ENCODE measurements at places on chromosomes 12 and 14.

DNA sequence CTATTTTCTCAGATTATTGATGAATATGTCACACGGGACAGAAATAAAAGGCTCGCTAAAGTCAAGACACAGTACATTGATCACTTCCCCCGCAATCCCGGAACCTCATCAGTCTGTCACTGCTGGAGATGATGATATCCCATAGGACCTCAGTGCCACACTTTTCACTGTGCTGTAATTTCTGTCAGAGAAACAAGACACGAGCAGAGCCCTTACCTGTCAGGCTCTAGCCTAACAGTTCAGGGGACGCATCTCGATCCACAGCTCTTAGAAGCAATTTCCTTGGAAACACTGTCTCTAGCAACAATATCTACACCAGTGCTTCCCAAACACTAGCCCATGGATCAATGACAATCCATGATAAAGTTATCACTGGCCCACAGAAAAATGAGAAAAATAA lies 140.0 kb downstream of the GRIN2B start:
- no peak for DNase-seq

GRCh38 chr12:68805592-68806120 lies 2.3 kb upstream of the MDM2 start:
- no peak for DNase-seq

DNA sequence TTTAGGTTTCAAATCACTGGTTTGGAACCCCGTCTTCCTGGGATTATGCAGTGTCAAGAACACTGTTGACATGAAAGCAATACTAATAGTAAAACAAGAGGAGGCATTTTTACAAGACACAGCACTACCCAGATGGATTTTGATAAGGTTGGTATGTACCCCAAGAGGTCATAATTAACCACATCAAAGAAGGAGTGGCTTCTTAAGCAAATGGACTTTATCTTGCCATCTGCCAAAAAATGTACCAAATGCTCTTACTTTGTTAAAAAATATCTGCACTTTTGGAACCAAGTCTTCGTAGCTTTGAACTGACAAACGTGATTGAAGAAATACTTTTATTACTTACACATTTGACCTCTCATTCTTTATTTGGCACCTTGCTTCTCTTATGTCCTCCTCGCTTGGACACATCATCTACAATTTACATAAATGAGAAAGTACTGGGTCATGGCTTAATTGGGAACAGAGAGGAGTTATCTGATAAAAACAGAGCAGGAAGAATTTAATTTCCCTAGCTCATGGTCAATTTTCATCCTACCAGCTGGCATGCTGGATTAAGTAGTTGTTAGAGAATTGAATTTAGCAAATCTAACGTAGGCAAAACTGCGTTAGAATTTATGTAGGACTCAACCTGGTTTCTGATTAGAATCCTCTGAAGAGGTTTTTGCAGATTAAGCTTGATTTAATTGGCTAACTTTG lies 54.5 kb upstream of the PRICKLE1 start:
- no peak for DNase-seq

DNA sequence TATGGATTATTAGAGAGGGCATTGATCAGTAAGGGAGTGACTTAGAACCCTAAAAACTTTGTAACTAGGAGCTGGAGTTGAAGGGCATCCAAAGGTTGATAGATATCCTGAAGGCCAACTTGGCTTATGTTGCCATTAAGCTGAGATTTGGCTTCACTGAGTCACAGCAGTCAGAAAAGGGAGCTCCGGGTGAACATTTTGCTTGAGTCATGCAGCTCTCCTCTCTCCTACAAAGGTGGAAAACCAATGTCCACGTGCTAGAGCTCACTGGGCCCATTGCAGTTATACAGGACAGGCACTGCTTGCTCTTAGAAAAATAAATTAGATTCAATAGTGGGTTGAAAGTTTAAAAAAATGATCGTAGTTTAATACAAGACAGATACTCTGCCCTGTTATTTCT lies 87.3 kb upstream of the LRIG3 start:
- DNase-seq: no peak

GRCh38 chr14:36522347-36522971 lies 2.4 kb upstream of the NKX2-1 start:
- peak; percentile 60 for DNase-seq

DNA sequence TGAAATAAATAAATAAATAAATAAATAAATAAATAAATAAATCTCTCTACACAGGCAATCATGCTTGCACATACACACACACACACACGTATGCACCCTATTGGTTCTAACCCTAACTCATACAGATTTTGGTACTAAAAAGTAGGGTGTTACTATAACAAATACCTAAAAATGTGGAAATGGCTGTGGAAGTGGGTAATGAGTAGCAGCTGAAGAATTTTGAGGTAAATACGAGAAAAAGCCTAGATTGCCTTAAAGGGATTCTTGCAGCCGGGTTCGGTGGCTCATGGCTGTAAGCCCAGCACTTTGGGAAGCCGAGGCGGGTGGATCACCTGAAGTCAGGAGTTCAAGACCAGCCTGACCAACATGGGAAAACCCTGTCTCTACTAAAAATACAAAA lies 15.7 kb upstream of the SLC2A3 start:
- DNase-seq: no peak

DNA sequence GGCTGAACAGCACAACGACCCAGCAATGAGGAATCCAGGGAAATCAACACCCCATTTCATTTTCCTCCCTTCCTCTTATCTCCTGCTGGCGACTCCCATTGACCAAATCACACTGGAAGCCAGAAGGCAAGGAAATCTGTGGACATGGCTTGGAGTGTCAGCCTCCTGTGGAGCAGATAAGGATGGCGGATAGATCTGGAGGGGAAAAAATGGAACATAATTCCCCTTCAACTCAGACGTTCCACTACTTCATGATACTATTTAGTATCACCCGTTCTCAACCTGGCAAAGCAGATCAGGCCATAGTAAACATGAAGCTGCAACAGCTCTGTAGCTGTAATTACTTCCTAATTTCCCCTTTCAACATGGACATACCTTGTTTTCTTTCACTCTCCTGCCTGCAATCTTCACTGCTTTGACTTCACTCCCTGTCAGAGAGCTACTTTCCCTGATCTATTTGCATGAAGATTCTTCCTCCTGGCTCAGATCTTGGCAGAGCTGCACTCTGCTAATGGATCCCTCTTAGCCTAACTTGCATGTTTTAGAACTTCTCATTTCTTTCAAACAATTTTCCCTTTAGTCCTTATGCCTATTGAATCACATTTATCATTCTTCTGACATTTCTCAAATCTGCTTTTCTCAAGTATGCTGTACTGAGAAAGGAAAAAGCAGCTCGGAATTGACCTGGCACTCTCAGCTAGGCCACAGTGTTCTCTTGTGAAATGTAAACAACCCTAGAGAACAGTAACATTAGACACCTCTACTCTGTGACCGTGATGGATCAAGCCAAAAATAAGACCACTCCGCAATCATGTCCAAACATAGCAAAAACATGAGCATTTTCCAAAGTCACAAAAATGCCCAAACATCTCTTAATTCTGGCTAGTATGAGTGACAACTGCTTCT lies 135.1 kb downstream of the ETNK1 start:
- no peak for DNase-seq

DNA sequence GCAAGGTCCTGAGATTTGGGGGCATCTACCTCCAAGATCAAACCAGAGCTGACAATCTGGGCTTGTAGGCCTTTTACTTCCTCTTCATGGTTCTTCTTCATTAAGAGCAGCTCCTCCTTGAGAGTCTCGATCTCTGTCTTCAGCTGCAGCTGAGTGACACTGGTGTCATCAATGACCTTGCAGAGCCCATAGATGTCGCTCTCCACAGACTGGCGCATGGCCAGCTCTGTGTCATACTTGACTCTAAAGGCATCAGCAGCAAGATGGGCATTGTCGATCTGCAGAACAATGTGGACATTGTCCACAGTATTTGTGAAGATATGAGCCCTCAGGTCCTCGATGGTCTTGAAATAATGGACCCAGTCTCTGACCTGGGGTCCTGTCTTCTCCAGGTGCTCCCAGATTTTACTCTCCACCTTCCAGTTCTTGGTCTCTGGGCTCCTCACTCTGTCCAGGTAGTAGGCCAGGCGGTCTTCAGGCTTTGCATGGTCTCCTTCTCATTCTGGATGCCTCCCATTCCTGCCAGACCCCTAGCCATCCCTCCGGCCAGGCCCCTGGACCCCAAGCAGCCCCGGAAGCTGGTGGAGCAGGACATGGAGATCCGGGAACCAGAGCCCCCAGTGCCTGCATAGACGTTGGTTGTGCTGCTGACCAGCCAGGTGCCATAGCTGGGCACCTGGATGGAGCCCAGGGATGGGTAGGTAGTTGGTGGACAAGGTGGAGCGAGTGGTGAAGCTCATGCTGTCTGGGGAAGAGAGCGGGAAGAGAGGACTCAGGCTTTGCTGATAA lies 141.0 kb downstream of the MSRB3 start:
- DNase-seq: peak; percentile 17

GRCh38 chr12:75938189-75938588 lies 93.4 kb downstream of the PHLDA1 start:
- DNase-seq: no peak

DNA sequence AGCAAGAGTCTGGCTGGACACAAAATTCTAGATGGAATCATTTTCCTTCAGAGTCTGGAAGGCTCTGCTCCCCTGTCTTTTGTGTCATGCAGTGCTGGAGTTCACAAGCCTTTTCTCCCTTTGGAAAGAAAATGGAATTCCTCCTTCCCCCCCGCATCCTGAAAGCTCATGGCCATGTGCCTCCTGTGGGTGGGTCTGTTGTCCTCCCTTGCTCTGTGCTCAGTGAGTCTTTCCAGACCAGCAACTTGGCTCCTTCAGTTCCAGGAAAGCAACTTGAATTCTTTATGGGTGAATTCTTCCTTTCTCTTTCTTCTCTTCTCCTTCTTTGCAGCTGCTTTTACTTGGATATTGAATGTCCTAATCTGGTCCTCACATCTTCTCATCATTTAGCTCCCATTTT lies 70.2 kb downstream of the TUNAR start:
- no peak for DNase-seq

DNA sequence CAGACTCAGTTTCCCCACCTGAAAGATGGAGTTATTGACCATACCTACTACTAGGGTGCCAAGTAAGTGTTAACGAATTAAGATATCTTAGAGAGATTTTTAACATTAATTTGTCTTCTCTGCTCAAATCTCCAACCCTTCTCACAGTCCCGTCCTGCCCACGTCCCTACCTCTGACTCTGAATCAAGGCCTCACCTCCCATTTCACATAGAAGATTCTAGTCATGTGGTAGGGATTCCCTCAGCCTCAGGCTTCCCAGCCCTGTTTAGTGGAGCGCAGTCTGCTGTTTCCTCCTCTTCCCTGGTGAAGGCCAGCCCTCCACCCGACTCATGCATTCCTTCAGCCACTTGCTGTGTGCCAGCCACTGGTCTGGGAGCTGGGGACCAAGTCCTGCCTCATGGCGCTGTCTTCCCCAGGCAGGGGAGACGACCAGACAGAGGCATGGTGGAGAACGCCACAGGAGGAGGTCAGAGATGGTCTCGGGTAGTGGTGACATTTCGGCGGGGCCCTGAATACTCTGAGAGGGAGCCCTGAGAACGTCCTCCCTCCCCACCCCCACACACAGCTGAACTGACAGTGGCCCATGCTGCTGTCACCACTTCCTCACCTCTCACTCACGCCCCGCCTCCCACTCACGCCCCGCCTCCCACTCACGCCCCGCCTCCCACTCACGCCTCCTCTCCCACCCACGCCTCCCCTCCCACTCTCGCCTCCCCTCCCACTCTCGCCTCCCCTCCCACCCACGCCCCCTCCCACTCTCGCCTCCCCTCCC lies 38.8 kb downstream of the TMEM63C start:
- DNase-seq: no peak

DNA sequence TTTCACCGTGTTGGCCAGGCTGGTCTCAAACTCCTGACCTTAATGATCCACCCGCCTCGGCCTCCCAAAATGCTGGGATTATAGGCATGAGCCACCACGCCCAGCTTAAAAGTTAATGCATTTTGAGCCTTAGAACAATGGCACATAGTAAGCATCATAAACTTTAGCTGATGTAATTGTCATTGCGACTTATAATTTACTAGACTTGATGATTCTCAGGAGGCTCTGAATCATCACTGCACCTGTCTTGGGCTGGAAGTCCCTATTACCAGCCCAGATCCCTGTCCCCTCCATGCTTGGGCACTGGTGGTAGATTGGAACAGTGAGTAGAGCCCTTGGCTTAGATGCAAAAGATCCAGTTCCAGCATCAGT lies 26.1 kb downstream of the KMT5A start:
- DNase-seq: no peak

GRCh38 chr12:75322464-75322863 lies 7.7 kb downstream of the CAPS2 start:
- DNase-seq: no peak

GRCh38 chr14:74763803-74764531 lies 851 bp downstream of the YLPM1 start:
- DNase-seq: peak; percentile 14

DNA sequence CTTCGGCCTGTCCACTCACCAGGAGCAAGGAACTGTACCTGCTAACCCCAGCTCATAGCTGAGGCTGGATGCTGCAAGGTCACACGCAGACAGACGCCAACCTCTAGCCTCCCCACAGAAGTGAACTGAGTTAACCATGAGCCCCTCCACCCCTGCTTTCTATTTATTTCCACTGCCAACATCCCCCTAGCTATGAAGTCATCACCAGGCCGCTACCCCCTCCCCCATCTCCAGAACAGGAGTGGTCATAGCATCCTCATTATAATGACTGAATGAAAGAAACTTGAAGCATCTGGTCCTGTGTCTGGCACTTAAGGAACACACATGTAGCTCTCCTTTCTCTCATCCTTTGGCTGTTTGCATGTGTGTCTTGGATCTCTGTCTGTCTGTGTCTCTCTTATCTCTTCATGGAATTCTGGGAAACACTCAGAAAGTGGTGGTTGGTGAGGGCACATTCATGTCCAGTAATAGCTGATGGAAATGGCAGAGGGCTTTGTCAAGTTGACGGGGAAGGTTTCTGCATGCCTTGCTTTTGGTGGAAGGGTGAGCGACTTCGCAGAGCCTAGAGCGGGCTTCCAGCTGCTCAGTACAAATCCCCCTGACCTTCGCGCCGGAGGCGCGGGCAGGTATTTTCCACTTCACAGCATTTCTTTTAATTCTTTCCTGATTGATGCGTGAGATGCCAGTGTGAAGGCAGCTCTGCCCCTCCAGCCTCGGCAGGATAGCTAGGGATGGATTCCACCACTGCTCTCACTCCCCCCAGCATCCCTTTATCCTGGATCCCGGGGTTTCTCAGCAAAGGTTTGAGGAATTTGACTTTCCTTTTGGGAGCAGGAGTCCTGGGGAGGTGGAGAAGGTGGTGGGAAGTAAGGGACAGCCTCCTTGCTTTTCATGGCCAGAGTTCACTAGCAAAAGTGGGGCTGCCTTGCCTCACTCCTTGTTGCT lies 198.2 kb downstream of the CHST11 start:
- DNase-seq: no peak

DNA sequence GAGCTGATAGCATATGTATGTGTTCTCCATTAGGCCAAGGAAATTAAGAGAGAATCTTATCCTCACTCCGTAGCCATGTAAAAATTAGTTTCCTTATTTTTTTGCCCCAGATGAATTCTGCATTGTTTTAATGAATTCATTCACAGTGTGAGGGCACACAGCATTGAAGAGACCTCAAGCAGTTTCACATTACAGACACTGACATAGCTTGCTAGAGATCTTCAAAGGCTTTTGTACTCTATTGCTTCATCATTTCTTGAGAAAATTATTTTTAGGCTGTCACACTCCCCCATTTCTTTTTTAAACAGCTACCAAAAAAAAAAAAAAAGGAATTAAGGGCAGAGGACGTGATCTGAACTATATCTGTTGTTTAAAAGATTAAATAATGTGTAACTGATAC lies 251.1 kb downstream of the BCAT1 start:
- DNase-seq: no peak
